ENCODE measurements at places on chromosomes 2 and 18. TPM values are rescaled to one million over a fixed set of nuclear protein-coding genes. Genes with fewer than 3 reads are reported as not detected.

CYP27A1 gene
- total RNA-seq, result 0.14 TPM

FER1L5 gene
- total RNA-seq, result not detected

TBR1 gene
- total RNA-seq, result not detected

GLI2 gene
- total RNA-seq, result 0.28 TPM

BCL11A gene
- total RNA-seq, result 2.6 TPM

CYS1 gene
- total RNA-seq, result not detected

LIMS4 gene
- total RNA-seq, result 0.24 TPM

EIF5B gene
- total RNA-seq, result 102 TPM
